Kidney glomerular epithelial cell (primary cell): ENCODE measurements at places on chromosomes 16 and 17.

GRCh38 chr17:43734376-43734775 lies 24.2 kb downstream of the SOST start:
- no peak for DNase-seq

DNA sequence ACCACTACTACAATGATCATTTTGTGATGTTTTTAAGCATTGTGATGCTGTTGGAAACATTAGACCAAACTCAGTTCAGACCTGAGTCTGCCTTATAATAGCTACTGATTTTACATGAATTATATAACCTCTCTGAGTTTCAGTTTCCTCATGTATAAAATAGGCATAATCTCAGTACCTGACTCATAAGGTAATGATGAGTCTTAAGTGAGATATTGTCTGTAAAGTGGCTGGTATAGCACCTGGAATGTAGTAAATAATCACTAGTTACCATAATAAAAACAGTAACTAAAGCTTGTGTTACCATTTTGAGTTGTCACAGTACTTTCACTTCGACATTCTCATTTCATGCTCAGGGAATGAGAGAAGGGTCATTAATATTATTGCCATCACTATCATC lies 381.5 kb upstream of the SALL1 start:
- DNase-seq, result no peak

DNA sequence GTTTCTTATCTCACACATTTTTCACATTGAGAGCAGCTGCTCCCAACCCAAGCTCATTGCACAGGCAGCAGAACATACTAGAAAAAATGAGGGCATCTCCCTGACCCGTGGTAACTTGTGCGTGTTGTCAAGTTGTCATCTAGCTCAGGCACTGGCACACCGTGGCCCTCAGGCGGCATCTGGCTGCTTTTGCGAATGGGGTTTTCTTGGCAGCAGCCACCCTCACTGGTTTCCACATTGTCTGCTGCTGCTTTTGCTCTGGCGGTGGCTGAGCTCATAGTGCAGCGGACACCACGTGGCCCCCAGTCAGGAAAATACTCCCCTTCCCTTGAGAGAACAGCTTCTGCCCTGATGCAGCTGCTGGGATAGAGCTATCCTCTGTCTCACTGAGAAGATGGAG lies 9.4 kb upstream of the TEDC2 start:
- no peak for DNase-seq

DNA sequence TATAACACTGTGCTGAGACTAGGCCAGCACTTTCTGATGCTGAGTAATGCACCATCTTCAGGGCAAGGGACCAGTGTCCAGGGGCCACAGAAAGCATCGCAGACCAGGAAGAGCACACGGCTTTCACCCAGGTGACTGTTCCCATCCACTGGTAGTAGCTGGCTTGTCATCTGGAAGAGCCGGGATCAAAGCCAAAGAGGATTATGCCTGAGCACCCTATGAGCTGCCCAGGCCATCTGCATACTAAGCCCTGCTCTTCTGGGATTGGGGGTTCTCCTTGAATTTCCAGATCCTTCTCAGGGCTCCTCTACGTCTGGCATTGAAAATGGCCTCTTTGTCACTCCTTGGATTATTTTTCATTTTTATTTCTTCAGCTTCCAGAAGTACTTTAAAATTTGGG lies 140.7 kb downstream of the IRX3 start:
- no peak for DNase-seq

DNA sequence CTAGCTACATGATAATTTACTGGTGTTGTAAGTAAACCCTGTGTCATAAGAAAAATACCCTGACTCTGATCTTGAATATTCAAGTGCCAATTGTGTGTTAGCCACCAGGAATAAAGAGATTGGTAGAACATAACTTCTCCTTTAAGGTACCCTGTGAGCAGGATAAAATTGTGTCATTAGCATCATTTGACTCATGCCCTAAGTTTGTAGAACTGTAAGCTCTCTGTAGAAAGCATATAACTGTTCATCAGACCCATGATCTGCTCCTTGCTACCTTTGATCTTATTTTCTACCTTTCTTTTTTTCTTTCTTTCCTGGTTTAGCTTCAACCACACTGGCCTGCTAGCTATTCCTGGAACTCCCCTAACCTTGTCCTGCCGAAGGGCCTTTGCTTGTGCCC lies 35.8 kb downstream of the PTRH2 start:
- no peak for DNase-seq

- DNase-seq, result peak; percentile 23
These were observed 32.1 kb upstream of the PRKCB start for GRCh38 chr16:23803591-23804123.

DNA sequence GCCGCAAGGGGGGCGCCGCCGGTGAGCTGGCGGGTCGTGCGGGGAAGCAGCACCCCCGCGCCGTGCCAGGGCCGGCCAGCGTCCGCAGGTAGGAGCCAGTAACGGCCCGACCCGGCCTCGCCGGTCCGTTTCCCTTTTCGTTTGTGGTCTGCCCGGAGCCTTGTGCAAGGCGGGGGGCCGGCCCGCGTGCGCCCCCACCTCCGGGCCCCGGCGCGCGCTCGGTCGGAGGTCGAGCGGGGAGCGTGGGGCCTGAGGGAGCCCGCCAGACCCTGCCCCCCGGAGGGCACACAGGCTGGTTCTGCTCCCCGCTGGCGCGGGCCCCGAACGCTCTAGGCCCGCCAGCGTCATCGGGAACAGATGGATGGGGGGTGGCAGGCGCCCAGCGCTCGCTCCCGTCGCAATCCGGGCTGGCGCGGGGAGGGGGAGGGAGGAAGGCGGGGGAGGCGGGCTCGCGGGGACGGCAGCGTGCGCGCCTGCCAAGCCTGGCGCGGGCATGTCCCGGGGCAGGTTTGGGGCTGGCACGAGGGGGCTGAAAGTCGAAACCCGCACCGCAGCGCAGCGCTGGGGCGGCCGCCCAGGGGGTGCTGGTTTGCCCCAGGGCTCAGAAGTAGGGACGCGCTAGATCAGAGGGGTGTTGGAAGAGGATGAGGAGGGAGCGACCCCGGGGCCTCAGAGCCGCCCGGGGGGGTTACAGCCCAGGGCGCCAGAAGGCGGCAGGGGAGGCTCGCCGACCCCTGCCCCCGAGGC lies 1.5 kb upstream of the GSE1 start:
- peak; percentile 32 for DNase-seq

DNA sequence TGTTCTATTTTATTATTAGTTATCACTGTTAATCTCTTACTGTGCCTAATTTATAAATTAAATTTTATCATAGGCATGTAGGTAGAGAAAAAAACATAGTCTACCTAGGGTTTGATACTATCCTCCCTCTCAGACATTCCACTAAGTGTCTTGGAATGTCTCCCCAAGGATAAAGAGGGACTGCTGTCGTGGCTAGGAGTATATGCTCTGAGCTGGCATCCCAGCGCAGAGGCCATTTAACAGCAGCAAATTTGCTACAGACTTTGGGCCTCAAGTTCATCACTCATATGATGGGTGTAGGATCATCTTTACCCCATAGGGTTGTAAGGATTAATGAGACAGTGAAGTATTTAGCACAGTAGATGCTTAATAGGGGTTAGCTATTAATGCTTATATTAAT lies 56.7 kb downstream of the ZFHX3 start:
- DNase-seq, result no peak

- DNase-seq, result no peak
These were observed 36.4 kb upstream of the SSTR5 start for GRCh38 chr16:1036166-1036565.

GRCh38 chr17:62140836-62141235 lies 75.8 kb upstream of the MED13 start:
- DNase-seq, result no peak

- DNase-seq, result no peak
These were observed 42.7 kb downstream of the CPPED1 start for GRCh38 chr16:12760819-12761611.

- DNase-seq, result peak; percentile 13
These were observed 17.8 kb upstream of the GGA2 start for GRCh38 chr16:23527961-23528643.

DNA sequence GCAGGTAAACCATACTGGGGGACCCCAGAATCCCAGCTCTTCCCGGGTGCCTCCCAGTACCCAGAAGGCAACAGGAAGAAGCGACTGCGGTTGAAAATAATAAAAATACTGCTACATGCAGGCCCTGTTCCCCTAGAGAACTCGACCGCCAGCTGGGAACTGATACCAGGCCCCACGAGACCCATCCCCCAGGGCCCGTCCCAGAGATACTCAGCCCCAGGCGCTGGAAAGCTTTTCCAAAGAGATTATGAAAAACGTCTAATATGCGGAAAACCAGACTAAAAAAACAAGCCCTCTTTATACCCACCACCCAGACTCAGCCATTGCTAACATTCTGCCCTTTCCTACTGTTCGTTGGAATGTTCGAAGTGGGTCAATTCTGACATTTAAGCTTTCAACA lies 12.9 kb upstream of the MEAK7 start:
- no peak for DNase-seq

DNA sequence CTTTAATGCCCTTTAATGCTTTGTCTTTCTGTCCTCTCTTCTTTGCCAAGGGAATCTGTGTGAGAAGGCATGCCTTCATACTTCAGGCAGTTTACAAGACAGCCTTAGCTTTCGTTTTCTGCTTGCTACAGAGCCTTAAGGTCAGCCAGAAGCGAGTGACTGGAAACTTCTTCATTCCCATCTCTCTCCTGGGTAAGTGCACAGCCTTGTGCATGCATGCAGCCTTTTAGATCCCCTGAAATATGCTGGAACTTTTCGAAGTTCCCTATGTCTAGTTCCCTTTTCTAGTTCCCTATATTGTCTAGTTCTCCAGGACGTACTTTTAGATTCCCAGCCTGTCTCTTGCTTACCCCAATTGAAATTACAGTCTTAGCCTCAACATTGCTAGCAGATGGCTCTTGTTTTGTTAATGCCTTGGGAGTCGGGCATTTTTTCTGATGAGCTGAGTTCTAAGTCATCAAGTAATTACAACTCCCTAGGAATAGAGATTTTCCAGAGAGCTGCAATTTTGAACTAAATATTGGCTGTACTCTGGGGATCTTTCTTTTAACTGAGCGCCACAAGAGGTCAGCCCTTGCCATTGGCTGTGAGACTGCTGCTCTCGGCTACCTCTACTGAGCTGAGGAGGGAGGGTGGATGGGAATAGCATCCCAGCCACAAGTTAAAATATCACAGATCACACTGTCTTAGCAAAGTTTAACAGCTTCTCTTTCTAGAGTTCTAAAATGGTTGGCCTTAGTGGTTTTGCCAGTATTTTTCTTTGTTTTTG lies 22.7 kb upstream of the PPM1D start:
- peak; percentile 47 for DNase-seq

GRCh38 chr17:39980351-39981206 lies at the start of gene PSMD3:
Gene PSMD3, plus strand, starts transcription at chr17:39980807. Its CDS starts 164 bp downstream, at chr17:39980971.
- DNase-seq, result peak; percentile 99

GRCh38 chr16:58125781-58126335 lies 3.3 kb downstream of the CFAP20 start:
- DNase-seq, result no peak

GRCh38 chr17:59845595-59846393 lies 46.9 kb downstream of the TUBD1 start:
- DNase-seq, result peak; percentile 92

DNA sequence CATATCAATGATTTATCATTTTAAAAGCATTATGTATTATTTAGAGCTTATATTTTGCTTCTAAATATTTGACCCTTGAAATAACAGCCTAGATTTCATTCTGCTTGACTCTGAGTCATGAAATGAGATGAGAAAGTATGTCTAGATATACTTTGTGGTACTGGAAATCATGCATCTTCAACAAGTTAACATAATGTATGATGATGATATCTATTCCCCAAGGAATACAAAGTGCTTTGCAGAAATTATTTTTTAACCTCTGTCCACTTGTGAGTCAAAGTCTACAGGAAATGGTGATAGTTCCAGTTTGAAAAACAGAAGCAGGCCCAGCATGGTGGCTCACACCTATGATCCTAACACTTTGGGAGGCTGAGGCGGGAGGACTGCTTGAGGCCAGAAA lies 36.1 kb downstream of the GOSR1 start:
- no peak for DNase-seq

GRCh38 chr16:2785101-2785991 lies 2.0 kb downstream of the PRSS33 start:
- no peak for DNase-seq

- no peak for DNase-seq
These were observed 126.2 kb downstream of the MRM1 start for GRCh38 chr17:36727577-36727976.

- no peak for DNase-seq
These were observed 89.5 kb downstream of the CLEC16A start for GRCh38 chr16:11033629-11034420.

DNA sequence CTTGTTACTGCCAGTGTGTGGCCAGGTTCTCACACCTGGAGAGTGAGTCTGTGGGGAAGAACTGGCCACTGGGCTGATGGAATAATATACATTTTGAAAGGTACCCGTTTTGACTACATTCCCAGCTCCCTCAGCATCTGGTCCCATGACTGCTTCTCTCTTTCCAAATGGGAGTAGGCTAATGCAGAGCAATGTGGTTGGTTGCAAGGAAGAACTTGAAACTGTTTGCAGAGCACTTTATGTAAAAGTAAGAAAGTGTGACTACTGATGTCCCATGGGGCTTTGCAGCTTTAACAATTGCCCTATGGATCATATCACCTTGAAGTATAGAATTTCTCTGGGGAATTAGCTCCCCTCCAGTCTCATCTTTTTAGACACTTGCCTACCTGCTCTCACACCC lies 9.0 kb downstream of the KATNIP start:
- DNase-seq, result no peak

- DNase-seq, result no peak
These were observed 415.0 kb upstream of the MAF start for GRCh38 chr16:80015566-80015965.

GRCh38 chr16:9357829-9358228 lies 266.4 kb downstream of the HAPSTR1 start:
- DNase-seq, result no peak

GRCh38 chr16:79295746-79296145 lies 304.8 kb downstream of the MAF start:
- DNase-seq, result no peak

GRCh38 chr16:26374279-26374925 lies 682.6 kb downstream of the HS3ST4 start:
- no peak for DNase-seq

DNA sequence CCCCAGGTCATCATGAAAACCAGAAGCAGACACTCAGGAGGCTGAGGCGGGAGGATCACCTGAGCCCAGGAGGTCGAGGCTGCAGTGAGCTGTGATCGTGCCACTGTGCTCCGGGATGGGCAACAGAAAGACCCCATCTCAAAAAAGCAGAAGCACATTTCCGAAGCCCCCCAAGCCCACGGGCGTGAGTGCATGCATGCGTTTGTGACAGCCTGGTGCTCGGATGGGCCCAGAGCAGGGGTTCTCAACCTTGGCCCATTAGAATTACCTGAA lies 19.1 kb downstream of the TMC6 start:
- DNase-seq, result no peak

DNA sequence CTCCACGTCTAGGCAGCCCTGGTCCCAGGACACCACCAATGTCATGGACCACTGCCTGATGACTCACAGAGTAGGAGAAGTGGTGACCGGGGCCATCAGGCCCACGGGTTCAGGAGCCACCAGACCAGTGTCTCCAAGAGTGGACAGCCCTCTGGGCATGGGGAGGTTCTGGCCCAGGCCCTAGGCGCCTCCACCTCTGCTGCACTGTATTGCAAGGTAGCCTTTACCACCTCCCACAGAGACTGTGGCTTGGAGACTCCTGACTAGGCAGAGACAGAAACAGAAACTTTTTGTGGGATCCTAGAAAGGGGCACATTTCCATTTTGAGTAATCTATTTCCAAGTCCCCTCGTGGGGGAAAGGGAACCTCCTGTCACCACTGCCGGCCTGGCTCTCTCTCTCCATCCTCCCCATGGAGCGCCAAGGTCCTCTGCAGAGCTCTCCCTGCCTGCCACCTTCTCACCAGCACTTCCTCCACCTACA lies 2.9 kb downstream of the CDIP1 start:
- no peak for DNase-seq

GRCh38 chr16:73864868-73865267 lies 431.7 kb upstream of the PSMD7 start:
- DNase-seq, result no peak

GRCh38 chr16:11585460-11586377 lies 1.0 kb downstream of the LITAF start:
- no peak for DNase-seq
